ENCODE measurements at places on chromosomes 16 and 17. TPM values are rescaled to one million over a fixed set of nuclear protein-coding genes. Genes with fewer than 3 reads are reported as not detected.

- DNase-seq, result no peak
Measured at GRCh38 chr16:4002121-4002520, 114.1 kb downstream of the ADCY9 start.

- DNase-seq, result no peak
Measured at GRCh38 chr16:65788434-65789140, 577.9 kb upstream of the CDH5 start.

GRCh38 chr17:82494236-82495055, 25.1 kb upstream of the FOXK2 start:
- DNase-seq, result peak; percentile 90

DNA sequence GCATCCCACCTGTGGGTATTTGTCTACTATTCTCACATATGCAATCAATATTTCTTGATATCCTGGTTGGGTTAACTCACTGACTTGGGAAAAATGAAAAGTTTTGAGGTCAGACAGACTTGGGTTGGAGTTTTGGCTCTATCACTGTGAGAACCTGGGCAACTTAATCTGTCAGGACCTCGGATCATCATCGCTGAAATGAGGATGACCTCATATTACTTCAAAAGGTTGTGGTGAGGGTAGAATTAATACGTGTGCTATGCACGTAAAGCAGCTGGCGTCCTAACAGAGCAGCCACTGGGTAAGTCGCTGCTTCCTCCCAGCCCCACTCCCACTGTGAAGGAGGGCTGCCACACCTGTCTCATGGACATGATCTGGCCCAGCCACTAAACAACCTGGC, 57.3 kb downstream of the COG7 start:
- DNase-seq, result no peak

DNA sequence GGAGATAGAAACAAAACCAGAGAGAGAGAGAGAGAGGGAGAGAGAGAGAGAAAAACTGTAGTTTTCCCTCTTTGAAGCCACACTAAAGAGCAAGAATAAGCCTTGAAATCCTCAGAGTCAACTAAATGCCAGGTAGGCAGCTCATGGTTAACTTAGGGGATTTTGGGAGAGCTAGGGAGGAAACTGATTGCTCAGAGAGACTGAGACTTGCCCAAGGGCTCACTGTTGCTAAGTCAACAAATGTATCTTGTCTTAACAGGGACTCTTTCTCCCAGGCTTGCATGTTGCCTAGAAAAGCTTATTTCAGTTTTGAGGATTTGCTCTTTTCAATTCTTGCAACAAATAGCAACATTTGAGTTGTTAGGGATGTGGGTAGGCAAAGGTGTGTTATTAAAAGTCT, 4.5 kb upstream of the SLC5A11 start:
- DNase-seq, result no peak

TP53TG3F gene
- not detected for total RNA-seq

GUCY2D gene
- 0.19 TPM for total RNA-seq

SHISA6 gene
- 1.0 TPM for total RNA-seq

CDH3 gene
- total RNA-seq, result 61.3 TPM

TAT gene
- total RNA-seq, result not detected

EPOP gene
- total RNA-seq, result 1.3 TPM

TMEM106A gene
- total RNA-seq, result 18.1 TPM

CCL1 gene
- not detected for total RNA-seq

PGAP3 gene
- 48.5 TPM for total RNA-seq

Data from kidney (tissue), 22 donors.